Aorta (tissue), 5 donors: ENCODE measurements at places on chromosomes 7 and 10. TPM values are rescaled to one million over a fixed set of nuclear protein-coding genes. Genes with fewer than 3 reads are reported as not detected.

DNA sequence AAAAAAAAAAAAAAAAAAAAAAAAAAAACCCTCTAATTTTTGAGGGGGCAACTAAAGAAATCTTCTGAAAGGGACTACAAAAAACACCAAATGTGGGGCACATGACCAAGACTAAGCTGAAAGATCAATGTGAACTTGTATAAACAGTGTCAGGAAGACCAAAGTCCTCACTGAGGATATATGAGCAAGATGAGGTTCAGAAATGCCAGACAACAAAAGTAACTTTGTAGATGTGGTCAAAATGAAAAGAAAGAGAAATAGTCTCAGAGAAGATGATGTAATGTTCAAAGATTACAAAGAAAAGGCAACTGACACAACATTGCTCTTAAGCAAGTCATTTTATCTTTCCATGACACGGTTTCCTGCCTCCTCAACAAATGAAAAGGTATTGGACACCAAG is 48.7 kb upstream of the PTPRZ1 start:
- no peaks in the 10 kb centered on the region for H3K4me1 ChIP-seq
- no peak for DNase-seq
- H3K4me3 ChIP-seq = no peak overlapping the region
- no peak overlapping the region for H3K27ac ChIP-seq
- H3K27me3 ChIP-seq = no peaks in the 10 kb centered on the region
- H3K36me3 ChIP-seq = no peaks in the 10 kb centered on the region

Gene VENTX
- 7.4 TPM for total RNA-seq

DNA sequence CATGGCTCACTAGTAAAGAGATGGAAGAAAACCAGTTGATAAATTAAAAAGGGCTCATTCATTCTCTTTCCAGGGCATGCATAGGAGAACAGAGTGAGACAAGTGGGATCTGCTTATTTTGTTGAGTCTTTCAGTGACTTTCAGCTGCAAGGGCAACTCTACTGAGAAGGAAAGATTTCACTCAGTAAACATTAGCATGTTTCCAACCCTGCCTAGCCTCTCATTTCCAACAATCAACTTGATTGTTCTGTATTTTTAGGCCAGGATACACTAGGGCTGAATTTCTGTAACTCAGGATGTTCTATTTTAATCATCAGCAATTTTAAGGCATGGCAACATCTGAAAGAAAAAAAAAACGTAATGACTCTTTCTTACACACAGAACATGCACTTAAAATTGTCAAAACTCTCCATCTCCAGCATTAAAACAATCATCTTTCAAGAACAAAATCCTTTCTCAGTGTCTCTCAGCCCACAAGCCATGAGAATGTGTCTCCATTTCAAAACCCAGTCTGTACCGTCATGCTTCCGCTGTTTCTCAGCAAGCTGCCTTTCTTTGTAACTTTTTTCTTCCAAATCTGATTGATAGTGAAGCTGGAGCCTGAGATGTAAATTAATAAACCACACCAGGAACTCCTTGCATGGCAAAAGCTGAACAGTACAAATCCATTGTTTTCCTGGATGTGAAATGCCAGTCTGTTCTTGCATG is 147.2 kb upstream of the KLF14 start:
- no peak overlapping the region for H3K4me3 ChIP-seq
- no peaks in the 10 kb centered on the region for H3K27me3 ChIP-seq
- H3K27ac ChIP-seq = no peak overlapping the region
- no peak for DNase-seq
- peaks cover 2% of the 10 kb centered on the region for H3K36me3 ChIP-seq

GRCh38 chr7:25891591-25891990 is 260.4 kb upstream of the NFE2L3 start:
- no peak overlapping the region for H3K27ac ChIP-seq
- DNase-seq = no peak
- no peaks in the 10 kb centered on the region for H3K36me3 ChIP-seq
- no peak overlapping the region for H3K4me3 ChIP-seq
- H3K27me3 ChIP-seq = no peaks in the 10 kb centered on the region
- H3K4me1 ChIP-seq = no peaks in the 10 kb centered on the region

DNA sequence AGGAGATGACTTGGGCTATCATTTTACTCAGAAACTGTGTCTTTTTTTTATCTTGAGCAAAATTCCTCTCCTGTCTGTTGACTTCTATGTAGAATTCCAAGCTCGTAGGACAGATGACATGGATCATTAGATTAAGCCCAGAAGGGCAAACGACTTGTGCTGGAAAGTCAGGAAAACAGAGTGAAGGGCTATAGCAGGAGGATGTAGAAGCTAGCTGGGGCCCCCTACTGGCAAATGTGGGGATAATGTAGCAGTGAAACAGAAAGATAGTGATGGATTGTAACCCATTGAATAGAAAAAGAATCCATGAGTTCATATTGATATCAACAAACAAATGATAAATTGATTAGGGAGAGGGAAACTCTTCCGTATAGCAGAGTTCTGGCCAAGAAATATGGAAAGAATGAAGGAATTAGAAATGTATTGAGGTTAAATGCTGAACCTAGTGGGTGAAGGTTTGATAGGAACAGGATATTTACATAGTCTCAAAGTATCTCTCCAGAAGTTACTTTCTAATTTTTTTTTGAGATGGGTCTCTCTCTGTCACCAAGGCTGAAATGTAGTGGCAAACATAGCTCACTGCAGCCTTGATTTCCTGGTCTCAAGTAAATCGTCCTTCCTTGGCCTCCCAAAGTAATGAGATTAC is 103.6 kb downstream of the LYZL1 start:
- no peaks in the 10 kb centered on the region for H3K4me1 ChIP-seq
- no peak overlapping the region for H3K27ac ChIP-seq
- no peaks in the 10 kb centered on the region for H3K36me3 ChIP-seq
- H3K27me3 ChIP-seq = no peaks in the 10 kb centered on the region

Gene SPDYE1
- total RNA-seq = not detected

- peak overlapping the region; percentile 62 for H3K27ac ChIP-seq
- DNase-seq = peak; percentile 72
- no peaks in the 10 kb centered on the region for H3K36me3 ChIP-seq
- H3K27me3 ChIP-seq = no peaks in the 10 kb centered on the region
- H3K4me3 ChIP-seq = peak overlapping the region; percentile 79
Observed at GRCh38 chr7:151082141-151083070, 887 bp downstream of the TMUB1 start.

Gene SPDYE9
- not detected for total RNA-seq

- DNase-seq = no peak
- no peaks in the 10 kb centered on the region for H3K4me1 ChIP-seq
- H3K4me3 ChIP-seq = no peak overlapping the region
- H3K27ac ChIP-seq = no peak overlapping the region
- H3K27me3 ChIP-seq = no peaks in the 10 kb centered on the region
Observed at GRCh38 chr10:117668327-117669008, 125.9 kb downstream of the EMX2 start.

DNA sequence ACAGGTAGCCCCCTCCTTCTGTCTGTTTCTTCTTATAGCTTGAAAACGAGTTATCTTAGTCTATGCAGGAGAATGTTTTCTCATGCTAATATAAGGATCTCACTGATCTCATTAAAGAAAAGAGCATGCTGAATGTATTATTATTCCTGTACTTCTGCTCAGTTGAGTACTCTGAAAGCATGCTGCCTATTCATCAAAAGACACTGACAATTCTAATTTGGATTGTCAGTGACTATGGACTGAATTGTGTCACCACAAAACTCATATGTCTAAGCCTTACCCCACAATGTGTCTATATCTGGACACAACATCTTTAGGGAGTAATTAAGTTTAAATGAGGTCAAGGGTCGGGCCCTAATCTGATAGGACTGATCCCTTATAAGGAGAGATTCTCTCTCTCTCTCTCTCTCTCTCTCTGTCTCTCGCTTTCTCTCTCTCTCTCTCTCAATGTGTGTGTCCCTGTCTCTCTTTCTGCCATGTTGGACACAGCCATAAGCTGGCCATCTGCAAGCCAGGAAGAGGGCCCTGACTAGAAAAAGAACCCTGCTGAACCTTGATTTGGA is 98.4 kb downstream of the GNAT3 start:
- H3K36me3 ChIP-seq = no peaks in the 10 kb centered on the region
- DNase-seq = no peak

DNA sequence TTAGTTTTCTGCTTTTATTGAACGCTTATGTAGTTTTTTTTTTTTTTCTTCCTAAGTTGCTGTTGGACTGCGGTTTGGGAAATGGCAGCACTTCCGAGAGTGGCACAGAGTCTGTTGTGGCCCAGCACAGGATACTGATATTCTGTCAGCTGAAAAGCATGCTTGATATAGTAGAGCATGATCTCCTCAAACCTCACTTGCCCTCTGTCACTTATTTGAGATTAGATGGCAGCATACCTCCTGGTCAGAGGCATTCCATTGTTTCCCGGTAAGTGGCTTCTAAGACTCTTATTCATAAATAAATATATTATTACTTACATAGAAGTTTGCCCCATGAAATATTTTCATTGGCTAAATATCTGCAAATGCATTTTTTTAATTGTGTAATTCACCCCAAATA is 101.1 kb downstream of the BTAF1 start:
- H3K27me3 ChIP-seq = no peaks in the 10 kb centered on the region
- peaks cover 4% of the 10 kb centered on the region for H3K36me3 ChIP-seq
- no peak for DNase-seq
- H3K27ac ChIP-seq = no peak overlapping the region
- H3K4me3 ChIP-seq = no peak overlapping the region

DNA sequence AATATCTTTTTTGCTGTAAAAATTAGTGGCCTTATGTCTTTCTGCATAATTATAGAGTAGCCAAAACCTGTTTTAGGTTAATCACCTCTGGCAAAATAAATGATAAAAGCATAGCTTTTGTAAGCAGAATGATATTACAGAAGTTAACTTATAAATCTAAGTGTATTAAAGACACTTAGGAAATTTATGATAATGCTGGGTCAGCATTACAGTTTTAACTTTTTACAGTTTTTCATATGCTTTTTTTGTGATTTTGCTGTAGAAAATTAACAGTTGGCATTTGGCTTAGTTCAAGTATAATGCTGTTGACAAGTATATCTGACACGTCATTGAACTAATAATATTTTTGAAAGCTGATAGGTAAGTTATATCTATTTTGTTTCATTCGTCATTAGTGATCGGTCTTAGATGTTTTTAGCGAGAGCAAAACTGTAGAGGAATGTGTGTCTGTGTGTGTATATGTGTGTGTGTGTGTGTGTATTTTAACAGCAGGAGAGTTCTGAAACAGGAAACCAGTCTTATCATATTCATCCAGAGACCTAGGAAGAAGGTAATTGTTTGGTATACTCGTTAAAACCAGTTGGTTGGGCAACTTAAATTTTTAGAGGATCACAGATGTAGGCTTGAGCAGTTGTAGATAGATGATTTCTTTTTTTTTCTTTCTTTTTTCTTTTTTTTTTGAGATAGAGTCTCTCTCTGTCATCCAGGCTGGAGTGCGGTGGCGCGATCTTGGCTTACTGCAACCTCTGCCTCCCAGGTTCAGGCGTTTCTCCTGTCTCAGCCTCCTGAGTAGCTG is 15.4 kb downstream of the PTEN start:
- H3K27ac ChIP-seq = no peak overlapping the region
- no peaks in the 10 kb centered on the region for H3K4me1 ChIP-seq
- H3K27me3 ChIP-seq = no peaks in the 10 kb centered on the region
- no peak overlapping the region for H3K4me3 ChIP-seq

DNA sequence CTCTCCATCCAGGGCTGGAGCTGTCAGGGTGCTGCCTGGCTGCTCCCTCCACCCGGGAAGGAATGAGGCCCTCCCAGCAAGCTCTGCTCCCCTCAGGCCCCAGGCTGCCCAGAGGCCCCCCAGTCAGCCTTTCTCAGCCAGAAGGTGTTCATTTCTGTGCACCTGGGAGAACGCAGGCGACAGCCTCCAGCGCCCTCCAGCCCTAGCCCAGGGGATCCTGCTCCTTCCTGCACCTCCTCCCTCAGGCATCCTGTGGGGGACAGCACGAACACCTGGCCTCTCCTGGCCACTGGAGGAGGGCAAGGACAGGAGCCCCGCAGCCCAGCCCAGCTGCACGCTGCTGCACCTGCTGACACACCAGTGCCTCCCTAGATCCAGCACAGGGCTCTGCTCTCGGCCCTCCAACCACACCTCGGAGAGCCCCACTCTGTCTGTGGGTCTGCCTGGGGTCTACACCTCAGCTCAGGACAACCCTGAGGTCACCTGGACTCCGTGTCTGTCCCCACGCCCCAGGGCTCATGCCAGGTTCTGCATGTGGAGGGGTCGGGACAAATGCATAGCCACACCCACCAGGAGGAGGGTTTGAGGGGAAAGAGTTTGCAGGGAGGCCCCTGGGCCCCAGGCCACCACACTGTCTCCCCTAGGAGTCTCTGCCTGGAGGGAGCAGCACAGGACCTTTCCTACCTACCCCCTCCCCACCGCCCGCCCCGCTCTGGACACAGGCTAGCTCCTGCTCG is 7.4 kb upstream of the PWWP2B start:
- H3K27me3 ChIP-seq = no peaks in the 10 kb centered on the region
- H3K36me3 ChIP-seq = no peaks in the 10 kb centered on the region
- H3K4me3 ChIP-seq = no peak overlapping the region
- no peaks in the 10 kb centered on the region for H3K4me1 ChIP-seq
- peak; percentile 75 for DNase-seq

- no peaks in the 10 kb centered on the region for H3K4me1 ChIP-seq
- H3K27me3 ChIP-seq = no peaks in the 10 kb centered on the region
- no peak overlapping the region for H3K4me3 ChIP-seq
- DNase-seq = no peak
Observed at GRCh38 chr7:100802951-100803350, 24.4 kb downstream of the EPHB4 start.

DNA sequence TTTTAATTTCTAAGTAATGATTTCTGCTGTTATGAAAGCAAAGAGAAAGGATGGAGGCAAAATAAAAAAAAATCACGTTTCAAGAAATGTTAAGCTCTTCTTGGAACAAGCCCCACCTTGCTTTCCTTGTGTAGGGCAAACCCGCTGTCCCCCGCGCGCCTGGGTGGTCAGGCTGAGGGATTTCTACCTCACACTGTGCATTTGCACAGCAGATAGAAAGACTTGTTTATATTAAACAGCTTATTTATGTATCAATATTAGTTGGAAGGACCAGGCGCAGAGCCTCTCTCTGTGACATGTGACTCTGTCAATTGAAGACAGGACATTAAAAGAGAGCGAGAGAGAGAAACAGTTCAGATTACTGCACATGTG is 2.4 kb downstream of the ADRB1 start:
- H3K27ac ChIP-seq = no peak overlapping the region
- no peaks in the 10 kb centered on the region for H3K4me1 ChIP-seq
- DNase-seq = no peak
- no peaks in the 10 kb centered on the region for H3K36me3 ChIP-seq
- no peaks in the 10 kb centered on the region for H3K27me3 ChIP-seq

Gene MMRN2
- total RNA-seq = 50.5 TPM

Gene CYP2C9
- total RNA-seq = not detected

- H3K27ac ChIP-seq = no peak overlapping the region
- H3K27me3 ChIP-seq = no peaks in the 10 kb centered on the region
- H3K4me3 ChIP-seq = no peak overlapping the region
- H3K4me1 ChIP-seq = peaks cover 4% of the 10 kb centered on the region
Observed at GRCh38 chr7:17680026-17680425, 260.3 kb downstream of the SNX13 start.

Gene MYO1G
- total RNA-seq = 21.3 TPM

Gene TMEM139
- 1.2 TPM for total RNA-seq

GRCh38 chr7:117001283-117001682 is 48.0 kb downstream of the ST7 start:
- no peaks in the 10 kb centered on the region for H3K4me1 ChIP-seq
- H3K36me3 ChIP-seq = no peaks in the 10 kb centered on the region
- no peaks in the 10 kb centered on the region for H3K27me3 ChIP-seq
- DNase-seq = no peak
- no peak overlapping the region for H3K4me3 ChIP-seq

GRCh38 chr7:75565132-75565837 is 73.2 kb downstream of the SPDYE5 start:
- H3K27ac ChIP-seq = no peak overlapping the region
- H3K27me3 ChIP-seq = no peaks in the 10 kb centered on the region
- no peaks in the 10 kb centered on the region for H3K4me1 ChIP-seq
- H3K4me3 ChIP-seq = no peak overlapping the region
- peak; percentile 55 for DNase-seq
- peaks cover 2% of the 10 kb centered on the region for H3K36me3 ChIP-seq
